ENCODE measurements at places on chromosomes 2 and 18.

- peak; percentile 32 for DNase-seq
These were observed 338.4 kb upstream of the SLC39A10 start for GRCh38 chr2:195318440-195319111.

DNA sequence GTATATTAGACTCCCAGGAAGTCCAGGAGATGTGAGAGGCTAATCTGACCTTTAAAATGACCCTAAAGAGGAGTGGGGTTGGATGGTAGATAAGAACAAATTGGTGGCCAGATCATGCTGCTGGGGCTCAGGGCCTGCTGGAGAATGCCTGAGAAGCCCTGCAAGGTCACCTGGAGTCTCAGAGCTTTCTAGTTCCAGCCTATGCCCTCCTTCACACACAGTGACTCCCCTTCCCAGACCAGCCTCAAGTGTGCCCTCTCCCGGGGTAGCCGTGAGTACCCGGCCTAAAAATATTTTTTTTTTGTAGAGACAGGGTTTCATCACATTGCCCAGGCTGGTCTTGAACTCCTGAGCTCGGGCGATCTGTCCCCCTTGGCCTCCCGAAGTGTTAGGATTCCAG lies 44.2 kb upstream of the FZD5 start:
- DNase-seq: no peak

- no peak for DNase-seq
These were observed 69.5 kb downstream of the GPD2 start for GRCh38 chr2:156505696-156506095.

DNA sequence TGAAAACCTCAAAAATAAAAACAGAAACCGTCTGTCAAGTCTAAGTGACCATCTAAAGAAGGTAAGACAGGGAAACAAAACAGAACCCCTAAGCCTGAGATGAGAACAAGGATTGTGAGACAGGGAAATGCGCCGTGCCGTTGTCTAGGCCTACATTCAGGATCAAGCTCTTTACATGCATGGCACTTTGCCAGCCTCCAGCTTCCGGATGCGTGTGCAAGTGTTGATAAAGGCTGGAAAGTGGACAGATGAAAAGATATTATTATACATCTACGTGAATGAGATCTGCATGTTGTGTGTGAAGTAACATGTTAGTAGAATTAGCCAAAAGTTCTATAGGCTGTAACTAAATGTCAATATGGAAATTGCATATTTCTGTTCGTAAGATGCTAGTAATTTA lies 28.6 kb upstream of the TMEM87B start:
- no peak for DNase-seq

GRCh38 chr18:63409301-63409700 lies 13.0 kb downstream of the VPS4B start:
- DNase-seq: no peak

GRCh38 chr18:46809145-46809544 lies 52.3 kb upstream of the ST8SIA5 start:
- DNase-seq: no peak

DNA sequence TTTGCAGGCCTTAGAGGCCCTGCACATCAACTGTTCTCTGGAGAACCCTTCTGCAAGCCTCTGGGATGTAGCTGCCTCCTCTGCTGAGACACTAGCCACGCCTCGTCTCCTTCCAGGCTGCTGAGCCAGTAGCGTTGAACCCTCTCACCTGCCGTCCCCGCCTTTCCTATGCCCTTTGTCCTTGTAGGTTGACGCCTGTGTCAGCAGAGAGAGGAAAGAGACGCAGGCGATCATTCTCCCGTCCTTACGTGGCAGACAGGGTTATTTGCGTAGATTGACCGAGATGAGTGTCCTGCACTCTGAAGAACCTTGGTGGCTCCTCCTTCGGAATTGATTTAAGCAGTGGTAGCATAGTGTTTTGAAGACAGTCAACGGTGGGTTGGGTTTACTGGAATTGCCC lies 27.8 kb downstream of the ID2 start:
- DNase-seq: no peak

- DNase-seq: no peak
These were observed 324.1 kb upstream of the THUMPD2 start for GRCh38 chr2:40103163-40103562.

- DNase-seq: peak; percentile 13
These were observed 161.1 kb downstream of the ARL4C start for GRCh38 chr2:234335661-234336228.

DNA sequence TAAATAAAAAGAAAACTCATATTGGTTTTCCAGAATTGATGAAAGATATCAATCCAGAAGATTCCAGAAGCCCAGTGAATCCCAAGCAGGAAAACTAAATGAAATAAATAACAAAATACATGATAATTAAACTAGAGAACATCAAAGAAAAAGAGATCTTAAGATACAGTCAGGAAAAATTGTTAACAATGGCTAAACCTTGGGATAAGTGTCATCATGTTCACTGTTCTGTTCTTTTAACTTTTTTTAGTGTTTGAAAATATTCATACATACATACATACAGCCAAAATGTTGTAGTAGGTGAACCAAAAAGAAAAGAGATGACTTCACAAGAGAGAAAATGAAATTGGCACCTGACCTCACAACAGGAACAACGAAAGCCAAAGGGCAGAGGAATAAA lies 72.2 kb upstream of the MYCN start:
- no peak for DNase-seq

- DNase-seq: no peak
These were observed 60.9 kb upstream of the SIX2 start for GRCh38 chr2:45070113-45070652.

DNA sequence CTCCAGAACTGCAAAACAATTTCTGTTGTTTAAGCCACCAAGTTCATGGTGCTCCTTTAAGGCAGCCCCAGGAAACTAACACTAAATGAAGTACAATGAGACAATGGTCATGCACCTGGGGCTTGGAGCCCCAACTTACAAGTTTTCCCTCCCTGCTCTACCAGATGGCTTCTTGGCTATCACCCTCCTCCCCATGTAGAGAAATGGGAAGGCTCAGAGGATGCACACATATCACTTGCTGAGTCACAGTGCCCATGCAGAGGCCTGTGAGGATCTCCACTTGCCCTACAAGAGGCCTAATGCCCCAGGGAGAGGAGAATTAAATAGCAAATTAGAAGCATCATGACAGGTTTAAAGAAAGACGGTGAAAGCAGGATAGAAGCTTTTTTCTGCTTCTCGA lies 270.9 kb downstream of the TTC32 start:
- no peak for DNase-seq

- peak; percentile 48 for DNase-seq
These were observed 156.0 kb downstream of the TANC1 start for GRCh38 chr2:159124441-159124911.

- DNase-seq: no peak
These were observed 1.6 kb downstream of the COX7A2L start for GRCh38 chr2:42359304-42359964.

- DNase-seq: no peak
These were observed 300 bp upstream of the STON1 start for GRCh38 chr2:48529676-48530032.

DNA sequence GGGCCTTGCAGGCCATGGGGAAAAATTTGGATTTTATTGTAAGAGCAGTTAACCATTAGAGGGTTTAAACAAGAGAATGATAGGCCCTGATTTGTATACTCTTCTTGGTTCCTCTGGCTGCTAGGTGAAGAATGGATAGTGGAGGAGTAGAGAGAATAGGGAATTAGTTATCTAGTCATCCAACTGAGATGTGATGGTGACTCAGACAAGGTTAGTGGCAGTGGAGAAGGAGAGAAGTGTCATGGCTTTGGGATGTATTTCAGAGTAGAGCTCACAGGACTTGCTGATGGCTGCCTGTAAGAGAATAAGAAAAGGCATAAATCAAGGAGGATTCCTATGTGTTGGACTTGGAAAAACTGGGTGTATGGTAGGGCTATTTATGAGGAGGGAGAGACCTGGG lies 169.4 kb downstream of the PLCL1 start:
- DNase-seq: no peak

DNA sequence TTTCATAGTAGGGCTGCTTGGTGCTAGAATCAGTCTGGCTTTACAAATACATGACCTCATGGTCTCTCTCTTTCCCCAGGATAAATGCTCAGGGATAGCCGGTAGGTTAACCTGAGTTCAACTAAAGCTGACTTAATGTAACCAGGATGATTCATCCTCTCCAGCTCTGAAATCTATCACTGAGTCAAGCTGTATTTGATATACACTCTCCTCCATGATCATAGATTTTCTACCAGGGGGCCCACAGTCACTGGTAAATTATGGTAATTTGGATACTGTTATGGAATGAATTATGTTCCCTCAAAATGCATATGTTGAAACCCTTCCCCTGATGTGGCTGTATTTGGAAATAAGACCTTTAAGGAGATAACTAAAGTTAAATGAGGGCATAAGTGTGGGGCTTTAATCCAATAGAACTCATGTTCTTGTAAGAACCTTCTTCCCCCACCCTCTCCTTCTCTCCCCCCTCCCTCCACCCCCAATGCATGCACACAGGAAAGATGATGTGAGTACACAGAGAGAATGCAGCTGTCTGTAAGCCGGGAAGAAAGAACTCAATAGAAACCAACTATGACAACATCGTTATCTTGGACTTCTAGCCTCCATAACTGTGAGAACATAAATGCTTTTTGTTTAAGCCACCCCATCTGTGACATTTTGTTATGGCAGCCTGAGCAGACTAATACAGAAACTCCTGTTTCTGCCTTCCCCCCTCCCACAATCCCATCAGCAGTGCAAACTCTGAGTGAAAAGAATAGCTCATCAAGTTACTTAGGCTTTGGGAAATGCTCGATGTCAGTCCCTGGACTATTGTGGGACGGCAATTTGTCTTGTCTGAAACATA lies 134.9 kb upstream of the KYNU start:
- DNase-seq: peak; percentile 5

- DNase-seq: no peak
These were observed 353.9 kb downstream of the PID1 start for GRCh38 chr2:228917220-228917619.

DNA sequence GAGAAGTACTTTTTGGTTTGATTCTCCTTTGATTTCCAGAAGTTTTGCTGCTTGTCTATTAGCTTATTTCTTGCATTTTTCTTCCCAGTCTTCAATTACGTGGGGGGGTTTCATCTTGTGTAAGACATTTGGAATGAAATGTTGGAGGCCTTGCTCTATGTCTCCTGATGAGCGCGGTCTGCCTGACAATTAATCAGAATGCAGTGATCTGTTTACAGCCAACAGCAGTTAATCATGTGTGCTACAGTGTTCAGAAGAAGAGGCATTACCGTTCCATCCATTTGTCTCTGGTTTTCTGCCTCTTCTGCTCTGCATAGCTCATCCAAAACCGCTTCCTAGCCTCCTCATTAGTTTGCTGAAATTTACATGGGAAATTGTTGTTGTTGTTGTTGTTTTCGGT lies 134.4 kb upstream of the ST6GAL2 start:
- no peak for DNase-seq

GRCh38 chr18:24041691-24042090 lies 27.1 kb downstream of the TTC39C start:
- no peak for DNase-seq

DNA sequence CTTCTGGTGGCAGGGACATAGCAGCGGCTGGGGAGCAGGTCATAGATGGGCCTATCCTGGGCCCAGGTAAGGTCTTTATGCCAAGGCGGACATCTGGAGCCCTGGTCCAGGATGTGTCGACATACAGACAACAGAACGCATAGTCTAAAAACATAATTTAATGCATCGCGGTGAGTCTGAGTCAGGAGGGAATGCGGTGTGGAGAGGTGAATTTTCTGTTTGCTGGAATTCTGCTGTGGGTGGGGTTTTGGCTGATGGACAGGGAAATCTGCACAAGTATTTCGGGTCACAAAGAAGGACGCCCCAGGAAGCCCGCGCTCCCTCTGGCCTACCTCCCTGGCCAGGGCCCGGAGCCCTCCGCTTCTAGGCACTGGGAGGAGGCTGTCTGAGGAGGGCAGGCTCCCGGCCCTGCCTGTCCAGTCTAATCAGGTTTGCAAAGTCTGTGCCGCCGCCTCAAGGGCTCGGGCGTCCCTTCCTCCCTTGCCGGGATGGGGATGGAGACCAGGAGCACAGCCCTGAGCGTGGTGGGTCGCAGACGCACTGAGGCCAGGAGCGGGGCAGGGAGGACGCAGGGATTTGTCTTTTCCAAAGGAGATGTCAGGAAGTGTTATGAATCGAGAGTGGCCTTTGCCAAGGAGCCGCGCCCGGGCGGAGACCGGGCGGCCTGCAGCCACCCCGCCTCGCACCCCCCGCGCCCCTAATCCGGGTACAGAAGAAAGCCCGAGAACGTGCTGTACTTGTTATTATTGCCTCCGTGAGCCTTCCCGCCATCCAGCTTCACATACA lies 2.3 kb downstream of the C1QL2 start:
- no peak for DNase-seq

GRCh38 chr2:71602581-71602980 lies 149.2 kb downstream of the DYSF start:
- DNase-seq: no peak

GRCh38 chr2:159516241-159516758 lies 100.0 kb downstream of the BAZ2B start:
- peak; percentile 19 for DNase-seq

DNA sequence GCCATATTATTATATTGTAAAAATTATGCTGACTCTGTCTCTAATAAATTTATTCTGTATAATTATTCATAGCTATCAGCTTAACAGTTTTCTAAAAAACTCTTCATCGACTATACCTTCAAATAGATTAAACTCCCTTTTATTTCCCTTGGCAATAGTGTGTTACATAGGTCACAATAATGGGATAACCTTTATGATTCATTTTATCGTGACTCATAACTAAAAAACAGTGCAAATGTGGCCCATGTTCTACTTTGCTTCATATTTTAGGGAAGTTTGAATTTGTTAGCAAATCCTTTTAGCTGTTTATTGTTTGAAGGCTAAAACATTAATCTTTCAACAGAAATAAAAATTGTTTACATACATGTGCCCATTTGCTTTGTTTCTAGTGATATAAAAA lies 783.2 kb upstream of the CDH2 start:
- DNase-seq: no peak

DNA sequence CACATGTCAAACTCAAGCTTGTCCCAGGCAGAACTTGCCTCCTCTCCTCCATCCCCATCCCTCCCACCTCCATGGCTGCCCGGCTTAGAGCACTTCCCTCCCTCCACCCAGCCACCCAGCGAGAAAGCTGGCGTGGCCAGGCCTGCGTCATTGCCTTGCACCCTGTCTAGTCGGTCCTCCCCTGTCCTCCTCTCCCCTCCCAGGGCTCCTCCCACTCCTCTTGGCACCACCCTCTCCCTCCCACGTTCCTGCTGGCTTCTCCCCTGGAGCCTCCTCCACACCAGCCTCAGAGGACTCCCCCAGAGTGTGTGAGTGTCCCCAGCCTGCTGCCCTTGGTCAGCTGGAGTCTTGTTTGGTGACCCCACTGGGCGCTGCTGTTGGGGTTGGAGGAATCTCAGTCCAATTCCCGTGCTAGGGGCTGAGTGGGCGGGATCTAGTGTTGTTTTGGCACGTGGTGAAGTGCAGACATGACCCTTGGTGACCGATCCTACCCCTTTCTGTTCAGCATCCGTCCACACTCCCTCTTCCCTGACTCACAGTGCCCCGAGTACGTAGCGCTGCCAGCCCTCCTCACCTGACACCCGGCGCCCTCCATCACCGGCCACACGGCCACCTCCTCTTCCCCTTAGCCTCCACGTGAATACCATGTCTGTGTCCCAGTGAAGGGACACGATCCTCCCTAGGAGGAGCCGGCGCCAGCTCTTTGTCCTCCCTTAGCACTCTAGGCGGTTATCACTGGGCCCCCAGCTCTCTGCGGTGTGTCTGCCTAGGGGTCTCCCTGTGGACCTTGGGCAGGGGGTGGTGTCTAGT lies 41.4 kb downstream of the ATP6V1C2 start:
- no peak for DNase-seq

- DNase-seq: no peak
These were observed 170.4 kb upstream of the TANK start for GRCh38 chr2:160989778-160990177.
